ENCODE measurements at places on chromosomes 6 and 20.

- no peak for DNase-seq
Measured at GRCh38 chr6:1001655-1002349, 308.9 kb upstream of the EXOC2 start.

- no peak for DNase-seq
Measured at GRCh38 chr20:31913431-31914157, 38.3 kb downstream of the PDRG1 start.

GRCh38 chr6:122180132-122180531 lies 219.3 kb upstream of the HSF2 start:
- DNase-seq = no peak

- no peak for DNase-seq
Measured at GRCh38 chr20:20712004-20712473, 405 bp downstream of the RALGAPA2 start.

- DNase-seq = no peak
Measured at GRCh38 chr20:23161968-23162696, 76.0 kb upstream of the CD93 start.

DNA sequence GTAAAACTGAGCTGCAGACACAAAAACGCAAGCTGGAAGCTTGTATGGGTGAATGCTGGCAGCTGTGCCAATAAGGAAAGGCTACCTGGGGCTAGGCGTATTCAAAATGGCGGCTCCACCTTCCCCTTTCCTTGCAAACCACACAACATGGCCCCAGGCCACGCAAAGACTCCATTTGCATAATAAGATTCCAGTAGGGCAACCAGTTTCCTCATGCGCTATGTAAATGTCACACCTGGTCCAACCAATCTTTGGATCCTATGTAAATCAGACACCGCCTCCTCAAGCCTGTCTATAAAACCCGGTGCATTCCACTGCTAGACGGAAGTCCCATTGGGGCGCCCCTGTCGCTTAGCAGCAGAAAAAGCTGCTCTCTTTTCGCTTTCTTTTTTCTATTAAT lies 505.9 kb upstream of the BTBD3 start:
- DNase-seq = no peak

GRCh38 chr6:48136856-48137255 lies 25.9 kb upstream of the PTCHD4 start:
- DNase-seq = no peak

- DNase-seq = no peak
Measured at GRCh38 chr20:3622406-3622805, 40.8 kb downstream of the GFRA4 start.

- DNase-seq = peak; percentile 6
Measured at GRCh38 chr6:32589596-32590449, at the start of gene HLA-DRB1. HLA-DRB1 (minus strand) TSS chr6:32589848; CDS start chr6:32589742, 106 bp downstream.

Data from activated naive CD4-positive, alpha-beta T cell treated with Interleukin-2 at 50 U/mL for 16 hours (primary cell).